Fibroblast of skin of left biceps (primary cell): ENCODE measurements at places on chromosomes 3 and 15.

- peak; percentile 96 for DNase-seq
These were observed 122.6 kb upstream of the CCNL1 start for GRCh38 chr3:157282261-157283191.

GRCh38 chr15:49697121-49697520, 76.3 kb downstream of the DTWD1 start:
- no peak for DNase-seq

GRCh38 chr15:43244092-43244491, 22.6 kb downstream of the TGM5 start:
- DNase-seq: no peak

GRCh38 chr3:19272296-19272695, 124.0 kb downstream of the KCNH8 start:
- DNase-seq: no peak

DNA sequence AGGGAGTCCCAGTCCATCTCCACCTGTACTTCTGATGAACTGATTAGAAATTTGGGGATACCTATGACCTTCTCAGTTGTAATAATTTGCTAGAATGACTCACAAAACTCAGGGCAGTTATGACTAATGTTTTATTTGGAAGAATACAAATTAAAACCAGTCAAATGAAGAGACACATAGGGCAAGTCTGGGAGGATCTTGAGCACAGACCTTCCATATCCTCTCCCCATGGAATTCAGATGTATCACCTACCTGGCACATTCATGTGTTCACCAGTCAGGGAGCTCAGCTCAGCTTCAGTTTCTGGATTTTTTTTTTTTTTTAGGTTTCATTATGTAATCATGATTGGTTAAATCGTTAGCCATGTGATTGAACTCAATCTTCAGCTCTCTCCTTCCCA, 247.7 kb downstream of the VGLL3 start:
- DNase-seq: no peak

GRCh38 chr15:56988219-56988618, 69.8 kb downstream of the TCF12 start:
- no peak for DNase-seq

DNA sequence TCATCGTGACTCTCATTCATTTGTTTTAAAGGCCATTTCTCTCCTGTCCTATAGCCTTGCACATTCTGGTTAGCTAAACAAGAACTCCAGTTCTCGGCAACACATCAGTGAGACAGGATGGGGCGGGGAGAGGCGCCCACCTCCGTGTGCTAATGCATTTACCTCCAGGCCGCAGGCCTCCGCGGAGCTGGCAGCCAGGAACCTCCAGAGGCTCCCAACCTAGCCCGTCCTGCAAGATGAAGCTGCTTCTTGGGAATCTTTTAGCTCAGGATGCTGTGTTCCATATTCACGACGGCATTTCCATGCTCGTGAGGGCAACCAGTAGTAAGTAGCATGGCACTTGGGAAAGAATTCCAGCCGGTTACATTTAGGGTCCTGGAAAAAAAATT, 47.9 kb downstream of the RGMA start:
- DNase-seq: no peak

DNA sequence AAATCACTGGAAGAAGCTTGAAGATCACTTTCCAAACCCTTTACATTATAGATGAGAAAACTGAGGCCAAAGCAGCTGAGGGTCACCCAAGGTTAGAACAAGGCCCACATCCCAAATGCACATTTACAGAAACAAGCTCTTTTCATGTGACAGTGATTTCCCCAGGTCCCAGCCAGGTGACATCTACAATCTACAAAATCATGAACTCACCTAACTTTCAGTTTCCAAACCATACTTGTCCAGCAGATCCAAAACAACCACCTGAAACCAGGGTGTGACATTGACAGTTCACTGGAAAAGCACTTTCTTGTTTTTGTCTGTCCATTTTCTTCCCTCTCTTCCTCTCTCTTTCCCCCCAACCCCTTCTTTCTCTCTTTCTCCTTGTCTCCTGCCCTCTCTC, 132.2 kb upstream of the PRICKLE2 start:
- DNase-seq: no peak

DNA sequence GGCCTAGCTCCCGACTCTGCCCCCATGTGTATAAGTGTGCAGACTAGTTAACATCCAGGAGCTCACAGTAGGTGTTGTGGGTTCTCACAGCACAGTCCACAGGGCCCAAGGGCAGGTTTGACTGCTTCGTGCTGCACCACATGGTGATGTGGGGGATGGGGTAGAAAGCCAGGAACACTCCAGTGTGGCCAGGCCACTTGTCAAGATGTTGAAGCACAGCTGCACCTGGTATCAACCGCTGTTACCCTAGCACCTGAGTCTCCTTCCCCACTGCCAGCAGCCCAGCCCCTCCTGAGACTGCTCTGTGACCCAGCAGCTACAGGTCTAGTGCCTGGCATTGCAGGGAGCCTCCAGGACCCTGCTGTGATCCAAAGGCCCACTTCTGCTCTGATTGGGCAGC, 53.4 kb downstream of the CHDH start:
- no peak for DNase-seq

DNA sequence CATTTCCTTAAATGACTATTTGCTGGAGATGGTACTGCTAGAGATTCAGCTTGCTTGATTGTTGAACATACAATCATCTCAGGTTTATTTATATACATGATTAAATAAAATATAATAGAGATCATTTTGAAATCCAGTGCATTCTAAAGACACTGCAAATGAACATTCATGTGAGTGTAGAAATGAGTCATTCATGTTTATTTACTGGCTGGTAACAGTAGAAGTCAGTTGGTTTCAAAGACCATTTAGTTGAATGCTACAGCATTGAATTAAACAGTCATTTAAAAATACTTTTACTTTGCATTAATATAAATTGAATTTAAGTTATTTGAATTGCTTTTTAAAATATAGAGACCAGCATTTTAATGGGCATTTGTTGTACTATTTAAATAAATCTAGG, 551.9 kb upstream of the GOLIM4 start:
- no peak for DNase-seq

- peak; percentile 3 for DNase-seq
These were observed at the start of gene GPR27 for GRCh38 chr3:71753701-71754609. Gene GPR27 (plus strand): TSS chr3:71753855. CDS start chr3:71754050, 195 bp downstream.

DNA sequence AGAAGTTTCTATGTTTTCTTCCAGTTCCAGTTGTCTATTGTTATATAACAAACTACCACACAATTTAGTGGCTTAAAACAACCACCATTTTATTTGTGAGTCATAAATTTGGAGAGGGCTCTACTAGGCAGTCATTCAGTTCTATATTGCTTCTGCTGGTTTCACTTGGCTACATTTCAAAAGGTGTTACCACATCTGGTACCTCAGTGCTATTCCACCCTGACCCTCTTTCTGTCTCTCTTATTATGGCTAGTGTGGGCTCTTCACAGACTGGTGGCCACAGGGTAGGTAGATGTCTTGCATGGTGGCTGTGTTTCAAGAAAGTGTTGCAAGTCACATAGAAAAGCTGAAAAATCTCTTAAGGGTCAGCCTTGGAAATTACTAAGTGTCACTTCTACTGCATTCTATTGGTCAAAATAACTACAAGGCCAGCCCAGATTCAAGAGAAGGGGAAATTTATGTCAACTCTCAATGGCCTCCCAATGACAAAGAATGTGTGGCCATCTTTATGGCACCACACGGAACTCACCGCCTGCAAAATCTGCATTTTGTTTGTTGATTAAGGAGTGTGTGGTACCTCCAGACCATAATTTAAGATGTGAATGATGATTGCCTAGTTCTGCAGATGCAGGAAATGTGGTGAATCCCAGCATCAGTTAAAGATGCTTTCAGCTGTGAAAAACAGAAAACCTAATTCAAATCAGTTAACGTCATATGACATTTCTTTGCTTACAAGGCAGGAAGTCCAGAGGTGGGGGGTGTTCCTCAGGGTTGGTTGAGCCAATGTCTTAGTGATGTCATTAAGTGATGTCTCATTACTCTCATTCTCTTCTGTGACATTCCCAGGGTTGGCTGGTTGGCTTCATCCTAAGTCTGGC, 105.8 kb upstream of the RASGRP1 start:
- no peak for DNase-seq

DNA sequence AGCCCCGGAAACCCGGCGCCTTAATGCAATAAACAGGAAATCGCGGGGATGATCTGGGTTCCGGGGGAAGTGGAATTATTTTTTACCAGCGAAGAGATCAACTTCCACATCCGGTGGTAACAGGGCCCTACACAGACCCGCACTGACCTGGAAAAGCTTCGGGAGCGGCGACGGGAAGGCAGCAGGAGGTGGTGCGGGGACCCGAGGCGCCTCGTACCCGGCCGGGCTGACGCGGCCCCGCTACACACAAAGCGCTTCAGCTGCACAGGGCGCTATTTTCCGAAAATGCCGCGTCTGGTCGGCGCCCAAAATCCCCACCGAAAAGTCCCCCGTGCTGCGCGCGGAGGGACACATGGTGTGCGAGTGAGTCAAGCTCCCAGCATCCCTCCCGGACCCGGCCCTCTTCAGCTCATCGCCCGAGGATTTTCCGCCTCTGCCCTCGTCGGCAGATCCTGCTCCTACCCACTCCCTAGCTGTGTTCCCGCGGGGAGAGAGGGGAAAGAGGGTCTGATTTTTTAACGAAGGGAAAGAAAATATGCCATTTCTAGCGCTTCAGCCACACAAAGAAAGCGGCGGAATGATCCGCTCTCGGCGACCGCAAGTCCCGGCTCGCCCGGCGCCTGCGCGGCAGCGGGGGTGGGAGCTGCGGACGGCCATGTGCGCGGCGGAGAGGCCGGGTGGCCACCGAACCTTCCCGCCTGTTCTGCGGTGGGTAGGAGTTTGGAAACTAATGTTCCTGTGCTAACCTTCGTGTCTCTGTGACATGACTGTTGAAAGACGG, at the start of gene GABPB1:
GABPB1 (minus strand) TSS at position 361 of the 781 bp plus-strand sequence. CDS start 45,400 bp downstream, outside the sequence.
- DNase-seq: peak; percentile 91

DNA sequence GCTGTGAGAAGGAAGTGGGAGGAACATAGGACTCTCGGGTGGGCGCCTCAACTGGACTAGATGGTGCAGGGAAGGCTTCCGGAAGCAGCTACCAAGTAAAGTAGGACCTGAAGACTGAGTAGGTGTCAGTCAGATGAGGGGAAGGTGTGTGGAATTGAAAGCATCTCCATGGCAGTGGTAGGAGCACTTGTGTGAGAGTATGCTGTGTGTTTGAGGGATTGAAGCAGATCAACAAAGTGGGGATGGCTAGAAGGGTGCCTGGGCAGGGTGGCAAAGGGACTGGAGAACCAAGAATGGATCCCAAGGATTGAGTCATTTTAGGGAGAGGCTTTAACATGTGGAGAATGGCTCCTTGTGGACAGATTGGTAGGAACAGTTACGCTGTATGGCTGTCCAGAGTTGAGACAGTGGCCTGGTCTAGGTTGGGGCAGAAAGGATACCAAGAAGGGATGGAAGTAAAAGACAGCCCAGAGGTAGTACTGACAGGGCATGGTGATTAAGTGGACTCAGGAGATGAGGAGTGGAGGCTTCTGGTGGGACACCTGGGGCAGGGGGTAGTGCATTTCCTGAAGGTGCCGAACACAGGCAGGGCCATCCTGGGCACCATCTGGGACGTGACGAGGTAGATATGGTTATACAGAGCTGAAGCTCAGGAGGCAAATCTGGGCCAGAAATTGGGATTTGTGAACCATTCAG, 1.5 kb downstream of the UQCC5 start:
- no peak for DNase-seq

DNA sequence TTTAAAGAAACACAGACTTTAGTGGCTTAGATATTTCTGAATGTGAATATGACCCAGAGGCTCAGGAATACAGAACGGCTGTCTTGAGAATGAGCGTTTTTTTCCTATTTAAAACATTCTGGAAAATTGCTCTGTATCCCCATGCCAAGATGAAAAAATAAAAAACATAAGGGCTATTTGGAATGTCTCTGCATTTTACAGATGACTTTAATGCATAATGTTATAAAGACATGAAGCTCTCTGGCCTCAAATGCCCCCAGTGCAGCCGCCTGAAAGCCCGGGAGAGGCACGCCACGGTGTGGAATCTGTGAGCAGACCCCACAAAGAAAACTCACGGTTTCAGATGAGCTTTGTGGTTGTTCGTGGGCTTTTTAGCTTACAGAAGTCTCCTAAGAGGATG, 322.5 kb upstream of the ICE2 start:
- no peak for DNase-seq

DNA sequence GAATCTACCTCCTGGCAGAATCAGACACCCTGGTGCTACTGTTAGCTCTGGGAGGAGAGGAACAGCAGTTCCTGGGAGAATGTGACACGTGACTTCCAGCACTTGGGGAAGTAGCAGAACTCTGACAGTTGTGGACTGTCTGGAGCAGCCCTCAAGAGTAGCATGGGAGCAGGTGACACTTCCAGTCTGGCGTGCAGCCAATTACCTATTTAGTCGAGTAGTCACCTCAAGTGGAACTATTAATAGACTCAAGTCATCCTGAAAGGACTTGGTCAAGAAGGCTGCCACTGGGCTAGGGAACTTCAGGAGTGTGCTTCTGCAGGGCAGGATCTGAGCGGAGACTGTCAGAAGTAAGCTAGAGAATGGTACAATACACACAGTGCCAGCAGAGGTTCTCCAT, 62.3 kb downstream of the MTHFS start:
- DNase-seq: no peak

DNA sequence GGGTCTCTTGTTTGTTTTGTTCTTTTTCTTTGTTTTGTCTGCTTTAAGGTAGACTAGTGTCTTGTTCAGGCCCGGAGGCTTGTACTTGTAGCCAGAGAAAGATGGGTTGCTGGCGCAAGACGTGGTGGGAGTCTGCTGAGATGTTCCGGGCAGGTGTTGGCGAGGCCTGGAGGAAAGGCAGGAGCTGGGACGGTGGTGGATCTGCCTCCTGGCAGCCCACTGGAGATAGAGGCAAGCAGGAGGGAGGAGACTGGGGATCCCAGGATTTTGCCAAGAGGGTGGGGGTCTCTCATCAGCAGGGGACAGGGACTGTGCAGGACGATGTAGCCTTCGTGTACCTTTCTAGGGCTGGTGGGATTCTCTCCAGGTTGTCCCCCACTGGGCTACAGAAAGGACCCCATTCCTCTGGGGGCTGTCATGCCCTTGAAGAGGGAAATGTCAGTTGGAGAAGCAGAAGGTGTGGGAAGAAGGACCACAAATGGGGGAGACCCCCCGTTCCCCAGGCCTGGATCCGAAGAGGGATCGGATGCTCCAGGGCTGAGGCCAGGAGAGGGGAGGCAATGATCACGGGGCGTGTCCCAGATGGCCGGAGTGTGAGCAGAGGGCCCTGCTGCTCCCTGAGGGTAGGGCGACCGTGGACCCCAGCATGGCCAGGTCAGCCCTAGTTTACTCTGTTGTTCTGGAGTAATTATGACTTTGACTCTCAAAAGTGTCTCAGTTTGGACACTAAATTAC, 7.0 kb downstream of the CHAC1 start:
- DNase-seq: no peak

DNA sequence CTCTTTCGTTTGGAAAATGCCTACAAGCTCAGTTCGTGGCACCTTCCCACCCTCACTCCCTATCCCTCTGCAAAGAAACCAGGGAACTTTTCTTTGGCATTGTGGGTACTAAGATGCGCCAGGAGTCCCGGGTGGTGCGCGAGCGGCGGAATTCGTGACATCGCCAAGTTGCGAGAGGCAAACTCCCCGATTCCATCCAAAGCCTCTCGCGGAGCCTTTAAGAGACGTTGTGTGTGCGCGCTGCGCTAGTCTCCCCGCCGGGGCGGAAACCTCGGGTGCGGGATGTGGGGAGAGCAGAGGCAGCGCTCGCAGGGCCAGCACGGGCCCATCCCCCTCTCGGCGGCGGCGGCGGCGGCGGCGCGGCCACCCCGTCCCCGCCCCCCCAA, 443 bp upstream of the NR2F2 start:
- no peak for DNase-seq
